ENCODE measurements at places on chromosomes 1 and 21.

DNA sequence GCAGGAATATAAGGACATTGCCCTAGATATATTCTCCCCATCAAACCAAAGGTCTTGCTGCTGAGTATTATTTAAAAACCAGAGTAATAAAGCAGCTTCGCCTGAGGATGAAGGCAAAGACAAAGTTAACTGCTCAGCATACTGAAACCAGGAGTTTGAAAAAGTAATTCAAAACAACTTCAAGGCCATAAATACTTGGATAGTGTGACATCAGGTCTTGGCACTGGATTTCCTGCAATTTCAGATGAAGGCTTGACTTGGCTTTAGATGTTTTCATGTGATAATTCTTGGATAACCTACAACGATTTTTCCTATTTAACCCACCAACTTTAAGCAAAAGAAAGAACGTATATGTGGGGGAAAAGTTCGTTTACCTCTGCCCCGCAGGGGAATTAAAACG is 10.6 kb downstream of the SOD1 start:
- no peak for DNase-seq

DNA sequence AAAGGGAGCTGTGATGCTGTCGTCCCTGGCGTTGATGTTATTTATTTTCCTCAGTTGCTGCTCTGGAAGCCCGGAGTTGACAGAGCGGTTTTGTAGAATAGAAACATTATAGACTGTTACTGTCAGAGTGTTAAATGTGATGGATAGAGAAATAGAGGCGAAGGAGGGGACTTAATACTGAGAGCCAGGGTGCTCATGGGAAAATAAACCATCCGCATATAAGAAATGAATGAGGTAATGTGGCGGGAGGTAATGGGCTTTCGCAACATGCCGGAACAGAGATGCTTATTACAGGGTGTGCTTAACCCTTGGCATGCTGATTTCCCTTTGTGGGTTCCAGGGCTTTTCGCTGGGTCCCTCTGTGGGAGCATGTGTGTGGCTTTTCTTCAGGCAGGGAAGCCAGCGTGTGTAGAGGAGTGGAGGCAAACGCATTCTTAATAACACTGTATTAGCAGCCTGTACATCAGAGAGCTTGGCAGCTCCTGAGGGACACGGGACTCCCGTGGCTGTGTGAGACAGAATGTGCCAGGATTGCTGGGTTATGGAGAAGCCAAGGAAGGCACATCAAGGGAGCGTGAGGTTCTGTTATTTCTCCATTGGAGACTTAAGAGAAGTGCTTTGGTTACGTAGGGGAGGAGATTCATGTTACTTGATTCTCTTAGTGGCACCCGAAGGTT is 141.0 kb downstream of the PBX1 start:
- DNase-seq, result no peak

DNA sequence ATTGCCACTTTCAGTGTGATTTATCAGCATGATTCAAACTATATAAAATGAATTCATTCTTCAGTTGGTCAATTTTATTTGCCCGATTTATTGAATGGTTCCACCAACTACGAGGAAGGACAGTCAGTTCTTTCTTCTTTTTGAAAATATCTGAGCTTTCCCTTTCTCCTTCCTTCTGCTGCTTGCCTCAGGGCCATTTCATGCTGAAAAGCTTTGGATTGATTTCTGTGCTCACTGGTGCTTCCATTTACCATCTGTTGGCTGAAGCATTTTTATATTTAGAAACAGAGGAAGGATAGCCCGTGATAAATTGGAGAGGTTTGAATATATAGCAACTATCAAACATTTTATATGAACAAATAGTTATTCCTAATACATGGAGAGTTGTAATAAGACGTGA is 68.9 kb upstream of the ADAMTS5 start:
- no peak for DNase-seq

DNA sequence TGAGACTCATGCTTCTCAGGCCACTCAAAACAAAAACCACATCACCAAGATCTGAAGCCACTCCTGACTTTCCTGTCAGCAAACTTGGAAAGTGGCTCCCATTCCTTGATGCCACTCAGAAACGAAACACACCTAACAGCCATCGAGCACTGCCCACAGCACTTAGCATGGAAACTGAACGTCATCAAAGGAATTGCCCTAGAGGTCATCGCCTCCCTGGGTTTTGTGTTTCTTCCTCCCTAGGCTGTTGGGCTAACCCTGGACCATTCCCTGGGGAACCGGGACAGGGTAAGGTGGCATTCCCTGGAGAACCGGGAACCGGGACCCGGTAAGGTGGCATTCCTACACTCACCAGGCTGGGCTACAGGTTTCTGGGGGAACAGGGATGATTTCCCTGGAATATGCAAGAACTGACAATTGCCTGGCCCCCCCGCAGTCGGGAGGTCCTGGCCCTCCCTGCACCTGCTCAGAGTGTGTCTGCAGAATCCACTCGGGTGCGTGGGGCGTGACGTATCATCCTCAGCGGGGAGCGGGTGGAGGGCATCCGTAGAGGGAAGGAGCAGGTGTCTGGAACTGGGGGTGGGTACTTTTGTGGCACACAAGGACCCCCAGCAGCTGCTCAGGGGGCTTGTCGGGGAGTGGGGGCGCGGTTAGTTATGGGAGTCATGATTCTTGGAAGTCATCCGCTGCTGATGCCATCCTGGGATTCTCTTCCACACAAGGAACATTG is 30.3 kb downstream of the SLC45A1 start:
- no peak for DNase-seq

DNA sequence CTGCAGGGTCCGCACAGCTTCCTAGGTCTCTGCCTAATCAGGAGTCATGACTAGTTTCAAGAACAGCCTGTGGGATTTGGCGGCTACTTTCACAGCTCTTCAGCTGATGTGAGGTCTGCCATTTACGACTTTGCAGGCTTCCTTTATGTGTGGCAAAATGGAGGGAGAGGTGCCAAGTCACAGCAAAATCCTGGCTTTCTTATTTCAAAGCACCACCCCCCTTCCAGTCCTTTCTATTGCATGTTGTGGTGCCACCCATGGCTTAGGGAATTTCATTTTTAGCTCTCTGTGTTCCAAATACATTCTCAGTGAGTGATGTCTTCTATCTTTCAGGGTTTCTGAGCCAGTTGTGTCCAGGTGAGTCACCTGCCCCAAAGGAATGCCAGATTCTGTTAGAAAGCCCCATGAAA is 75.1 kb upstream of the WLS start:
- DNase-seq, result no peak

GRCh38 chr1:61447968-61448430 is 276.9 kb downstream of the TM2D1 start:
- no peak for DNase-seq

DNA sequence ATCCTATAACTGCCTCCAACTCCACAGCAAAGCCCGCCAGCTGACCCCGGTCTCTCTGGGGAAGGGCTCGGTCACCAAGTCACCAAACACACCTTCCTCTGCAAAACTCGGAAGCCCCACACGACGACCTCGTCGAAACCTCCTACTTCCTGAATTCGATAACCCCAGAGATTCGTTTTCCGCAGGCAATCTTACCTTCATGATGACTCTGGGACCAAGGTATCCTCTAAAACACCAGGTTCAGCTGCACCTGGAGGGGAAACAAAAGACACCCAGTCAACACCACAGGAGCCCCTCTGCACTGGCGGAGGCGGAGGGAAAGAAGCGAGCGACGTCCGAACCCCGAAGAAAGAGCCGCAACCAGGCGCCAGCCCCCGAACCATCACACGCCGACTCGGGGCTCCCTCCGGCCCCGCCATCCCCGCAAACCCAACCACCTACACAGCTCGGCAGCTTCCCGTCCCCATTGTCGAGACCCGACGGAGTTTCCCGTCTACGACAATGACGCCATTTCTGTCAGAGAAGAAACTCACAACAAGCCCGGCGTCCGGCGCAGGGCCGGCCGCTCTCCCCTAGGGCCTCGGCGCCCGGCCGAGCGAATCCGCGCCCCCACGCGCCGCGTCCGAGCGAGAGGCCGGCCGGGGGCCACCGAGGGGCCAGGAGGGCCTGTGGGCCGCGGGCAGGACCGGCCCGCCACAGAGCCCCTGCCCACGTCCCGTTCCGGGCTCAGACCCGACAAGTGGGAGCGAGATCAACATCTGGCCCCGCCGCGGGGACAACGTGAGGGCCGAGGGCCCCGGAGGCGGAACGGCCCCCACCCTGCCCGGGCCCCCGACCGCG is 1.0 kb downstream of the ARID4B start:
- DNase-seq, result peak; percentile 37

Data from activated naive CD4-positive, alpha-beta T cell (primary cell).